WERI-Rb-1 (cell line): ENCODE measurements at places on chromosomes 6 and 20.

GRCh38 chr6:96651816-96652215 lies 88.9 kb downstream of the FHL5 start:
- DNase-seq = no peak

- no peak for DNase-seq
These were observed 199.8 kb downstream of the DLL1 start for GRCh38 chr6:170091000-170091638.

GRCh38 chr6:108565091-108565766 lies 4.5 kb downstream of the FOXO3 start:
- DNase-seq = no peak

GRCh38 chr6:45472382-45472781 lies 94.6 kb upstream of the SUPT3H start:
- no peak for DNase-seq

GRCh38 chr6:4102687-4103244 lies 23.8 kb upstream of the FAM217A start:
- DNase-seq = peak; percentile 93

GRCh38 chr6:19551611-19552010 lies 285.6 kb upstream of the ID4 start:
- no peak for DNase-seq

DNA sequence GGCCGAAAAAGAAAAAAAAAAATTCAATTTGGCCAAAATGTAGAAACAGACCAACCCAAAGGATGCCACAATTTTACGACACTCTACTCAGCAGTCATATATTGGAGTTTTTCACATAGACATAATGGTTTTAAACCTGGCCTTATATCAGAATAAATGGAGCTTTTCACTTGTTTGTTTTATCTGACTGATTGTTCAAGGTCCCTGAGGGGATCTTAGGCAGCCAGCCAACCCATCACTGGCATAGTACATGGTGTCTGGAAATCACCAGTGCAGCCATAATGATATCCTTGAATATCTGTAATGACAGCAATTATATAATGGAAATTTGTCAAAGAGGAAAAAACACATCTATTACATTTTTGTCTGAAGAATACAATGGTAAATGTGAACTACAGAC lies 96.9 kb downstream of the PRSS35 start:
- no peak for DNase-seq

DNA sequence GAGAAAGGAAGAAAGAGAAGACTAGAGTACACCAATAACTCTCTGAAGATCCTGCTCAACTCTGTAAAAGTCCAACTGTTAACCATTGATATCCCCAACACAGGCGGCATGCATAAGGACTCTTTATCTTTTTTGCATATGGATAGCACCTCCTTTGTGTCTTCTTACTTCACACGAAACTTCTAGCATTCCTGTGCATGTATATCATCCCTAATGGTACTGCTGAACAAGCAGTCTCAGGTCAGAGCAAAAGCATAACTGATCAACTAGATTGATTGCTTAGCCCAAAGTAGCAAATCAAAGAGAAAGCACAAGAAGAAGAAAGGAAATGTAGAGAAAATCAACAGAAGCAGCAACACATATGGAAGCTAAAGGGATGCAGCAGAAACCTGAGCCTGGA lies 234.4 kb downstream of the SYNE1 start:
- no peak for DNase-seq

- DNase-seq = peak; percentile 23
These were observed 100.8 kb downstream of the MOXD1 start for GRCh38 chr6:132300323-132300949.

- DNase-seq = no peak
These were observed 8.2 kb downstream of the RNF144B start for GRCh38 chr6:18395177-18395855.

DNA sequence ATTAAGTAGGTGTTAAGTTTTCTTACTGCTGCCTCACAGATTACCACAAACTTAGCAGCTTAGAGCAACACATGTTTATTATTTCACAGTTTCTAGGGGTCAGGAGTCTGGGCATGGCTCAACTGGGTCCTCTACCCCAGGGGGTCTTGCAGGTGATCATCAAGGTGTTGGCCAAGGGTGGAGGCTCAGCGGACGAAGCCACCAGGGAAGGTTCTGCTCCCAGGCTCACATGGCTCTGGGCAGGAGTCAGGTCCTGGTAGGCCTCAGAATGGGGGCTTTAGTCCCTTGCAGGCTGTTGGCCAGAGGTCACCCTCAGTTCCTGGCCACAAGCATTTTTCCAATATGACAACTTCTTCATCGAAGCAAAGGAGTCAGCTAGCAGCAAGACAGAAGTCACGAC lies 362.5 kb downstream of the PREX1 start:
- DNase-seq = no peak

GRCh38 chr6:12992770-12993169 lies 276.2 kb downstream of the PHACTR1 start:
- DNase-seq = no peak
